DMS153 (cell line): ENCODE measurements at places on chromosomes 11 and 22.
A peak's percentile ranks its signal among the peaks of the same experiment; 100 is the strongest.

DNA sequence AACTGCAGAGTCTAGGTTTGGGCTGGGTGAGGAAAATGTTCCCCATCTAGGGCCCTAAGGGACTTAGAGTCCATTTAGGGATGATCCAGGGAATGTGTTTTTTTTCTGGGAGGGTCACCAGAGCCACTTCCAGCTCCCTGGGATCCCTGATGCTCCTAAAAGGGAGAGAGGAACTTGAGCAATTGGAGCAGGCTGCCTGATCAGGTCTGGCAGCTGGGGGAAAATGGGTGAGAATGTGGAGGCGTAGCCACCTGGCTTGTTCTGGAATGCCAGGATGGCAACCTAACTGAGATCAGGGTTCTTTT is 1.2 kb downstream of the PGAP2 start:
- no peak for DNase-seq

DNA sequence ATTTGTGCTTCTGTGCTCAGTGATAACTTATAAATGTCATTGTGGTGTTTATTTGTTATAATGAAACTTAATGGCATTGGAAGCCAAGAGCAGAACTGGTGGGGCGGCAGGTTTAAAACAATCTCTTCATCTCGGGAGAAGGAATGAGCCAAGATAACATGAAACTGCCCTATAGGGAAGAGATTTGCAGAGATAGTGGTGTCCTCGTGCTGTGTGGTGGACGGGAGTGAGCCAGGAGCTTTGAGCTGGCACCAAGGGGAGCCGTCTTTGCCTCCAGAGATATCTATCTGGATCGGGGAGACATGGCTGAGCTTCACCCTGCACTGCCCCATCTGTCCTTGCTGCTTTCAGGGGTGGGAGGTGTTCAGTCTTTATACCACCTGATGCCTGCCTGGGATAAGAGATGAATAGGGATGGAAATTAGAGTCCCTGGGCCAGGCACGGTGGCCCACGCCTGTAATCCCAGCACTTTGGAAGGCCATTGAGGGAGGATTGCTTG is 189.6 kb downstream of the ST3GAL4 start:
- no peak for DNase-seq

DNA sequence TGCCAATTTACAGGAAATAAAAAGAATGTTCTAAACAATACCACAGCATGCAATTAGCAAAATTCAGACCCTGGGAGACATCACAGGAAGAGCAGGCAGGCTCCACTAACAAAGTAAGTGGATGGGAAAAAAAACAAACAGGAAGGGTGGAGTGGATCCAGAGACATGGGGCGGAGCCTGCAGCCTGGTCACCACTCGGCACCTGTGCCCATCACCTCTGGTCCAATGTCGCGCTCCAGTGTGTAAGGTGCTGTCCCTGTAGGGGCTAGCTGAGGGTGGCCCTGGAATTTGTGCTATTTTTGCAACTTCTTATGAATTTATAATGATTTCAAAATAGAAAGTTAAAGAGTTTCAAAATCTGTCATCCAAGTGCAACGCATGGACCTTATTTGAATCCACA is 11.0 kb upstream of the MOB2 start:
- no peak for DNase-seq

GRCh38 chr22:29722151-29722550 is 2.3 kb downstream of the CABP7 start:
- DNase-seq, result no peak

GRCh38 chr11:69356703-69357457 is 62.9 kb downstream of the MYEOV start:
- DNase-seq, result no peak

DNA sequence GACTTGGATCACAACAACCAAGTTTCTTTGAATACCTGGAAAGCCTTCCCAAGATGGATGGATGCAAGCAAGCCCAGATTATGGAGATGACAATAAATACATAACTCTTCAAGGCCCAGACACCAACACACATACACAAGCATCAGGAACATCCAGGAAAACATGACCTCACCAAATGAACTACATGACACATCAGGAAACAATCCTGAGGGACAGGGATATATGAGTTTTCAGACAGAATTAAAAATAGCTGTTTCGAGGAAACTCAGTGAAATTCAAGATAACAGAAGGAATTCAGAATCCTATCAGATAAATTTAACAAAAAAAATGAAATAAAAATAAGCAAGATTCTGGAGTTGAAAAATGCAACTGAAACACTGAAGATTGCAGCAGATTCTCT is 659.4 kb downstream of the METTL15 start:
- DNase-seq, result no peak

GRCh38 chr11:78808923-78809322 is 234.3 kb upstream of the NARS2 start:
- DNase-seq, result no peak

- no peak for DNase-seq
These were observed 299.5 kb upstream of the B3GAT1 start for GRCh38 chr11:134711588-134711987.

DNA sequence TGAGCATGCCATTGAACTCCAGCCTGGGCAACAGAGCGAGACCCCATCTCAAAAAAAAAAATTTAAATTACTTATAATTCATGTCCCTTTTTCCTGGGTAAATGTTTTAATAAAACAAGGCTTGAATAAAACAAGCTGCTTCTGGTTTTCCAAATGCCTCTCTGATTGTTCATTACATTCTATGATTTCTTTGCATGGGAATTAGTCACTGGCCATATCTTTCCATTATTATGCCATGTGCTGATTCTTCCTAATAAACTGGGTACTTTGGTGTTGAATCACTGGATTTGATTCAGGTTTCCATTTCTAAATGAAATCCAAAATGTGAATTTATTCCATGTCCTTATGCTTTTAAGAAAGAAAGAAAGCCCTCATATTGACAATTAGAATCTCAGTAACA is 42.6 kb downstream of the ZNF215 start:
- no peak for DNase-seq

- no peak for DNase-seq
These were observed 47.1 kb upstream of the SOX6 start for GRCh38 chr11:16403448-16403803.

- peak; percentile 41 for DNase-seq
These were observed at the start of gene ASPHD2 for GRCh38 chr22:26428515-26429457. Gene ASPHD2 (plus strand): TSS chr22:26429260. CDS start chr22:26433616, 4,356 bp downstream.

DNA sequence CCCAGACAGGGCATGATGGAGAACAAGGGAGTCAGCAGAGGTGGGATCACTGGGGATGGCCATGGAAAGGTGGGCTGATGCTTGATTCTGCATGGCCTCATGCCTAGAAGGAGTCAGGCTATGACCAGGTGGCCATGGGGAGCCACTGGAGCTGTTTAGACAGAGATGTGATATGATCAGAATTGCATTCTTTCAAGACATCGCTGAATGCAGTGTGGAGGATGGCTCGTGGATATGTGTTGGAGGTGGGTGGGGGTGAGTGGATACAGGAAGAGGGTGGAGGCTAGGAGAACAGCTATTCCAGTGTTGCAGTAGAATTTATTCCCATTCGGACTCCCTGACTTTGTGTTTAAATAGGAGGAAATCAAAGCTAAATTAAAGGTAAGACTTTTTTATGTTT is 841.1 kb downstream of the NTM start:
- DNase-seq, result no peak

DNA sequence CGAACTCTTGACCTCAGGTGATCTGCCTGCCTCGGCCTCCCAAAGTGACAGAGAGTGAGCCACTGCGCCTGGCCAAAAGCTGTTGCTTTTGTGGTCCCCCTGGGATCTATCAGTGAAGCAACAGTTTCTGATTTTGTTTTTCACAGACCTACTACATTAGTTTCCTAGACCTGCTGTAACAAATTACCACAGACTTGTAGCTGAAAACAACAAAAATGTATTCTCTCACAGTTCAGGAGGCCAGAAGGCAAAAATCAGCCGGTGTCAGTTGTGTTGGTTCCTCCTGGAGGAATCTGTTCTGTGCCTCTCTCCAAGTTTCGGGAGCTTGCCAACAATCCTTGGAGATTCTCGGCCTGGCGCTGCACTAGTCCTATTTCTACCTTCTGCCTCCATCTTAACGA is 8.5 kb upstream of the SLC35C1 start:
- no peak for DNase-seq

DNA sequence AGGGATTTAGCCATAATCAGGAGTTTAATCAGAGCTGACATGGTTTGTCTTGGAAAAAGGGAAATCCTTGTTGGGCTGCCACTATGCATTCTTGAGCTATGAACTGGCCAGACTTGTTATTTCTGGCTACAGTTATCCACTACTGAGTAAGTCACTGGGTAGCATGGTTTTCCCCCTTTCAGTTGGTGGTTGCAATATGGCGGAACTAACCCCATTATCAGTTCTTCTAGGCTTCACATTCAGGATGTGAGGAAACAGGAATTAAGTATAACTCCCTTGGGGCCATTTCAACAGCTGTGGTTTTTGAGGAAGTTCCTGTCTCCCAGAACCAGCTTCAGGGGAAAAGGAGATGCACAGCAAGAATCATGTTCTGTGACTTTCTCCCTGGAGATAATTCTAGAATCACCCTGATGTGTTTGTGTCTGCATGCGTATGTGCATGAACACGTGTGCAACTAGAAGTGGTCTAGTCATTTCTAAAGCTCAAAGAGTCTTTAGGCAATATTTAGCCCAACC is 103.0 kb upstream of the CD44 start:
- DNase-seq, result peak; percentile 7

- DNase-seq, result no peak
These were observed 486 bp downstream of the PCNX3 start for GRCh38 chr11:65615950-65616574.

DNA sequence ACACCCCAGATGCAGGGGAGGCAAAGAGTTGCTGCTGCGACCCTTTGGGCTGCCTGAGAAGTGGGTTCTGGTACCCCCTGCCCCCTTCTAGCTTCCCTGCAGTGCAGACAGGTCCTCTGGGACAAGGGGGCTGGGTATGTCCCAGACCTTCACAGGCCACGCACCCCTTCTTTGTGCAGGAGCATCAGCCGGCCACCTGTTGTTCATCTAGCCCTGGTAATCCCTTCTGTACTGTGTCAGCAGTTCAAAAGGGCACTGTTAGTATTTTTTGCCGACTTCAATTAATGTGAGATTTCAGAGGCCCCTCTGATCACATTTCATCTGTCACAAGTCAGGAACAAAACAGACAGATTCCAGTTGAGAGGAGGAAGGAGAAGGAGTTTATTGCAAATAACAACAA is 49.9 kb downstream of the ALX4 start:
- no peak for DNase-seq

- DNase-seq, result no peak
These were observed 110.4 kb upstream of the PARVA start for GRCh38 chr11:12266943-12267342.

DNA sequence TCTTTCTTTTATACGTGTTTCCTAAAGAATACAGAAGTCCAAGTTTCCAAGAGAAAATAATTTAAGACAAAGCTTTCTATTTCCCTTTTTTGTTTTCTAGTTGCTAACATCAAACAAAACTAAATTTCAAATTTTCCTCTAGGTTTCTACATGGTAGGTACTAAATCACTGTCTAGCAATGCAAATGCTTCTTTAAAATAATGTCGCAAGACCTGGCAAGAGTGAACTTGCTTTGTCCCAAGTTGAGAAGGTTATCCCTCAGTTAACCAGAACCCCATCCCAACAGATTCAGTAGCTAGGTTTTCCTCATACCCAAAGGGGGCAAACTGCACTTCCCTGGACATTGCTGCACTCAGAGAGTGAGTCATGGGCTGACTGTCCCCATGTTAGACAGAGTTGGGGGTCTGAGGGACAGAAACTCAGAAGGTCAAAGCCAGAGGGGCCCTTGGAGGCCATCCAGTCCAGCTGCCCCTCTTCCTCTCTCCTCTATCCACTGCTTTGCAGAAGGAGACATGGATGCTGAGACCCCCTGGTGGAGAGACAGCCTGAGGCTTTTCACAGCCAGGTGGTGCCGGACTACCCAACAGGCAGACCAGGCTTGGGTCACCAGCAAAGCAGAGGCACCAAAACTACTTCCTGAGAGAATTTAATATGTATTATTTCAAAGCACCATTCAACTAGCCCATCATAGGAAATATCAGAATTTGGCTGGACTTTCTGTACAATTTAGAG is 23.1 kb downstream of the OR2AT4 start:
- no peak for DNase-seq
